ENCODE measurements at places on chromosomes 16 and 17.
A peak's percentile ranks its signal among the peaks of the same experiment; 100 is the strongest.

- no peak for DNase-seq
Measured at GRCh38 chr16:12925026-12925800, 23.8 kb downstream of the SHISA9 start.

GRCh38 chr17:7656958-7657609 is 6.4 kb downstream of the ATP1B2 start:
- DNase-seq: peak; percentile 32

DNA sequence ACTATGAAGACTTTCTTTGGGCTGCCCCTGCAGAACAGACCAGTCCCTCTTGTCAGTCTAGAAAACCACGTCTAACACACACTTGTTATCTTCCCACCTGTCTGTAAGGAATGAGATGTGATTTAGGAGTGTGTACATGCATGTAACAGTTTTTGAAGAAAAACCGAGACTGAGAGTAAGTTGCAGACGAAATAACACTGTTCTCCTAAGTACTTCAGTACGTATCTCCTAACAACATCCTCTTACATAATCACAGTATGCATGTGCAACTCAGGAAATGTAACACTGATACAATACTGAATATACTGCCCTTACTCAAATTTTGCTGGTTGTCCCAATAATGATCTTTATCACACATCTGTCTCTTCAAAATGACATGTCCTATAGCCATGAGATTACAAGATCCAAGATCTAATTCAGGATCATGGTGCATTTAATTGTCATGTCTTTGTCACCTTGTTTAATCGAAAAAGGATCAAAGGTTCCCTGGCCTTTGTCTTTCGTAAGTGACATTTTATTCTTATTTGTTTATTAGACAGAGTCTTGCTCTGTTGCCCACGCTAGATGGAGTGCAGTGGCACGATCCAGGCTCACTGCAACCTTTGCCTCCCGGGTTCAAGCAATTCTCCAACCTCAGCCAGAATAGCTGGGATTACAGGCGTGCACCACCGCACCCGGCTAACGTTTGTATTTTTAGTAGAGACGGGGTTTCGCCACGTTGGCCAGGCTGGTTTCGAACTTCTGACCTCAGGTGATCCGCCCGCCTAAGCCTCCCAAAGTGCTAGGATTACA is 25.6 kb downstream of the CREBBP start:
- DNase-seq: no peak

- no peak for DNase-seq
Measured at GRCh38 chr17:49358641-49359247, 3.3 kb downstream of the ZNF652 start.

GRCh38 chr17:47200325-47200664 is 8.9 kb upstream of the MYL4 start:
- no peak for DNase-seq

DNA sequence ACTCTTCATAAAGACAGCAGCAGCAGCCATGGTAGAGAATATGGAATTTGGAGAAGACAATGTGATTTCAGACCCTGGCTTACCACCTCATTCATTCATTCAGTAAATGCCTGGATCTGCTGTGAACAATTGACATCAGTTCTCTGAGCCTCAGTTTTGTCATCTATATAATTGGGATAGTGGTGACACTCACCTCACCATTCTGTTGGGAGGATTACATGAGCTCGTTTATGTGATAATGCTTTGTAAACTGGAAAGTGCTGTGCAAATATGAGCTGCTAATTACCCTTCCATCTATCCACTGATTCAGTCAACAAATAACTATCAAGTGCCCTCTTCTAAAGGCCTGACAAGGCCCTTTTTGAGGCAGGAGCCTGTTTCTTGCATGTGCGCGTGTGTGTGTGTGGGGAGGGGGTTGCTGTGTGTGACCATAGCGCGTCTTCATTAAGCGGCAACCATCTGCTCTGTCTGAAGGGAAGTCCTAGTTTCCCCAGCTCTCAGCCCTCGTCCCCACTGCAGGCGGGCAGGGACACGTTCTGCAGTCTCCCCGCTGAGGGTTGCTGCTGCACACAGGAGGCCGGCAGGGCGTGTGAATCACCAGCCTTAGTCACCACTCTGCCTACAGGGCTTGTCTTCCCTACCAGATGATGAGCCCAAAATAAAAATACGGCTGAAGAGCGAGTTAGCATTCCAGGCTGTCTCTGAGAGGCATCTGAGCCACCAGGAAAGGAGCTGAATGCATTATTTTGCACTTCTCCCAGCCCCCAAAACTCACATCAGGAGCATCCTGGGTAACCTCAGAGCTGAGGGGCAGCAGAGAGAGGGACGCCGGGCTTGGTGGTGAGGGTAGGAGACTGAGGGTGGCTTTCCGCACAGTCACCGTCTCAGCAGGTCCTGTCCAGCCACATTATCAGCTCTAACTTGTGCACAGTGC is 19.9 kb downstream of the ARL4D start:
- DNase-seq: peak; percentile 85

DNA sequence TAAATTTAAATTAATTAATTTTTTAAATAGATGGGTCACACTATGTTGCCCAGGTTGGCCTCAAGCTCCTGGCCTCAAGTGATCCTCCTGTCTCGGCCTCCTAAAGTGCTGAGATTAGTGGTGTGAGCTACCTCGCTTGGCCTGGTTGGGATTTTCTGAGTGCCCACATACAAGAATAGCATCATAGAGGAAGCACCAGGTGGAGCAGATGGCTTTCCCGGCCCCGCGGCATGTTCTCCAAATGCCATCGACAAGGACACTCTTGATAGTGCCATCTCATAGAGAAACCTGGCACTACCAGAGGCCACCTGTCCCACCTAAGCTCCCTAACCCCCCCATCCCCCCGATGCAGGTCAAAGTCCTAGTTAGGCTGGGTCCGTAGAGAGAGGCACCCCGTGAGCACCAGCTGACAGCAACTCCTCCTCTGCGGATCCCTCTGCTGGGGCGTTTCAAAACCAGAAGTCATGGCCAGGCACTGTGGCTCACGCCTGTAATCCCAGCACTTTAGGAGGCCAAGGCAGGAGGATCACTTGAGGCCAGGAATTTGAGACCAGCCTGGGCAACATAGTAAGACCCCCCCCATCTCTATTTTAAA is 65.9 kb downstream of the DNAH3 start:
- DNase-seq: no peak

GRCh38 chr17:55692276-55692675 is 30.4 kb downstream of the TMEM100 start:
- DNase-seq: no peak

GRCh38 chr16:70747703-70748631 is 53.0 kb downstream of the VAC14 start:
- DNase-seq: no peak

GRCh38 chr17:59373882-59374495 is 42.5 kb downstream of the YPEL2 start:
- no peak for DNase-seq

- no peak for DNase-seq
Measured at GRCh38 chr16:65178151-65178550, 56.3 kb upstream of the CDH11 start.
